LNCaP clone FGC (cell line): ENCODE measurements at places on chromosomes 4 and X.
A peak's percentile ranks its signal among the peaks of the same experiment; 100 is the strongest.

- DNase-seq: peak; percentile 87
These were observed 62.3 kb upstream of the LNX1 start for GRCh38 chr4:53653484-53654053.

GRCh38 chr4:121370729-121371325 lies 10.0 kb downstream of the QRFPR start:
- no peak for DNase-seq

GRCh38 chrX:134908356-134908755 lies 82.4 kb upstream of the SMIM10 start:
- DNase-seq: no peak

GRCh38 chrX:99078301-99078700 lies 1331.8 kb downstream of the PCDH19 start:
- no peak for DNase-seq

DNA sequence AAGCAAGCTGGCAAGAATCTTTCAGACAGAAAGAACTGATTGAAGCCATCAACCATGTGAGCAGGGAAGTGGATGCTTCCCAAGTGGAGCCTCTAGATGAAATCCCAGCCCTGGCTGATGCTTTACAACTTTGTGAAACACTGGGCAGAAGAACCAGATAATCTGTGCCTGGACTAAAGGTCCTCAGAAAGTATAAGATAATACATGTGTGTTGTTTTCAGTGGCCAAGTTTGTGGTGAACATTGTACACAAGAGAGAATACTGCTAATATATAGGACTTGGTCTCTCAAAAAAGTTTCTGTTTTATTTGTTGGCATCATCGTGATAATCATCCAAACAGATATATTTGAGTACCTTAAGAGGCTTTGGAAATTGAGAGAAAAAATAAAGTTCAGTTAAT lies 1367.8 kb upstream of the IGFBP7 start:
- no peak for DNase-seq

DNA sequence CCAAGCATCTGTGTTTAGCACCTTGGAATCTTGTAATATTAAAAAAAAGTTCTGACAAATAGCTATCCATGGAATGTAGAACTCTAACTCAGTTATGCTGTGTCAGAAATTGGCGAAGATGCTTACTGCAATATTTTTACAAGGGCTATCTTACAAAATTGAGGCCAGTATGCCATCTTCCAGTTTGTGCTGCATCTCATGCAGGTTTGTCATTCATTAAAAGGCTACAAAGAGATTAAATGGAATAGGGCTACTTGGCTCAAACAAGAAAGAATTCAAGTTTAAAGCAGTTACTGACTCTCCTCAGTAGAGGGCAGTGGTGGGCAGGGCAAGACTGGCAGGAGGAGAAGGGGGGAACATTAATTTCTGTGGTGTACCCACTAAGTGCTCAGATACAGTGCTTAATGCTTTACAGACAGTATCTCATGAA lies 66.5 kb downstream of the SHROOM4 start:
- no peak for DNase-seq

DNA sequence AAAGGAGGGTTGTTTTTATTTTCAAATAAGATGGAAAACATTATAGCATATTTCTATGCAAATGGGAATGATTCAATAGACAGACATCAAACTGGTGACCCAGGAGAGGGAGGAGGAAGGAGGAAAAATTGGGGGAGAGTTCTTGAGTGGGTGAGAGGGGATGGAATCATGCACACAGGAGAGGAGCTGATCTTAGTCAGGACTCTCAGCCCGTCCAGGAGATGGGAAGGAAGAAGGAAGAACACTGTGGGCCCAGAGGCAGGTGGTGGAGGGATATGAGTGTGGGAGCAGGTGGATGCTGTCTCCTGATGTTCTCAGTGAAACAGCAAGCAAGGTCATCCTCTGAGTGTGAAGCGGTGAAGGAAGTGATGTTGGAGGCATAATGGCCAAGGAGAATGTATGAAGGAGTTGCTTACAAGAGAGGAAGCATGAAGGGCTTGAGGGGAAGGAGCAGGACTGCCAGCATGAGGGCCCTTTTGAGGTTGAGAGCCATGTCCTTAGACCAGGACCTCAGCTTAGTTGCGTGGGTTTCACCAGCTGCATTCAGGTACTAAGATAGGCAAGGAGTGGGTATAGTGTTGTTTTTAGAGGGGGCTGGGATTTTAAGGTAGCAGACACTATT lies 161.7 kb upstream of the NAP1L5 start:
- no peak for DNase-seq

- no peak for DNase-seq
These were observed 70.5 kb downstream of the HADH start for GRCh38 chr4:108060164-108060563.

GRCh38 chr4:107444-108429 lies 16.6 kb upstream of the ZNF718 start:
- no peak for DNase-seq

GRCh38 chr4:169765835-169766234 lies 8.1 kb upstream of the HPF1 start:
- no peak for DNase-seq

DNA sequence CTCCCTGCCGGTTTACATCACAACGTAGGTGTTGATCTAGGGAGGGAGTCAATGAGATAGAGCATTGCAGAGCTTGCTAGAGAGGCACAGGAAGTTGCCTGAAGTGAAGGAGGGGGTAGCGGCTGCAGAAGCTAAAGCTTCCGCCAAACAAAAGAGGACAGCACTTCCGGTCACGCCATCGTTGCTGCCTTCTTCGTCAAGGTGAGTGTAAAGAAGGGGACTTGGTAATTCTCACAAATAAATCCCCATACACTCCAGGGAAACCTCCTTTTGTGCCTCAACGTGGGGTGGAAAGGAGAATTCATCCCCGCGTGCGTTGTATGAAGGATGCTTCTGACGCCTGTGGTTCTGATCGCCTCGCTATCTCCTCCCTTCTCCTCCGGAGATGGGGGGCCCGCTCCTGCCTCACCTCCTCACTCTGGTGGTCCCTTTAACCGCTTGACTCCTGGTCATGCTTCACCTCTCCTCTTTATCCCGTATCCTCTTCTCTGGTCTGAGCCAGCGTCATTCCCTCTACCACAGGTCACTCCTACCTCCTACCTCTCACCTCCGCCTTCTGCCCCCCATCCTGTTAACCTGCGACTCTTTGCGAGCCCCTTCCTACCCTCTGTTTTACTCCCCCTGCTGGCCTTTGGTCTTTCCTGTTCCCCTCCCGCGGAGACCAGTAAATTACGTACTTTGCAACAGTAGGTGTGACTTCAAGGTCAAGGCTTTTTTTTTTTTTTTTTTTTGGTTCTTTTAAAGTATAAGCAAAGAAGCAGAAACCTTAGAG lies 59.9 kb downstream of the GSPT2 start:
- no peak for DNase-seq

DNA sequence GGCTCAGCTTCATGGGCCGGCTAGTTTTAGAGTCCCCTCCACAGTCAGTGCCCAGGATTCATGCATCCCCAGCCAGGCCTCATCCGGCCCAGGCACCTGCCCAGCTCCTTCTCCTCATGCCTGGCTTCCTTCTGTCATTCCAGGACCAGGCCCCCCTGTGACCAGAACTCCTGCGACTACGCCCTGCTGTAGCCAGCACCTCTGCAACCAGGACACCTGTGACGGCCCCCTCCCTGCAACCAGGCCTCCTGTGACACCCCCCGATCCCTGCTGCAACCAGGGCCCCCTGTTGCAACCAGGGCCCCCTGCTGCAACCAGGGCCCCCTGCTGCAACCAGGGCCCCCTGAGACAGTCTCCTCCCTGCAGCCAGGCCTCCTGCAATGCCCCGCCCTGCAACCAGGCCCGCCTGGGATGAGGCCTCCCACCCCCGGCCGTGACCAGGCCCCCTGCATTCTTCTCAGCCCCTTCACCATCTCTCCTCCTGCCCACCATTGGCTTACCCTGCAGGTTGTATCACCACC lies 46.8 kb downstream of the HTRA3 start:
- no peak for DNase-seq

DNA sequence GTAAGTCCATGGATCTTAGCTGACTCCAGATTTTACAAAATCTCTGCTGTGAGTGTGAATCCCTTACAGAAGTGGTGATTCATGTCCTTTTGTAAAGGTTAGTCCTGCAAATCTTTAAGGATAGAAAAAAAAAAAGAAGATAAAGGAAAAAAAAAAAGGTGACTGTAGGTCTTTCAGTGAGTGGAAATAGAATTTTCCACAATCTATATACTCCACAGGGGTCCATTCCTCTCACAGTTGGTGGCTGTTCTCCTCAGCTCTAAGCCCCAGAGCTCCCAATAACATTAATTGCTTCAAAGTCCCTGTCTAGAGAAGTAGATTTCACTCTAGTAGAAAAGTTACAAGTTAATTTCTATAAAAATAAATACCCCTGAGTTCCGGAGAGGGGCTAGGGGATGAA lies 189.1 kb downstream of the NDST4 start:
- no peak for DNase-seq

- DNase-seq: no peak
These were observed 9.6 kb upstream of the IL13RA1 start for GRCh38 chrX:118717678-118718391.

DNA sequence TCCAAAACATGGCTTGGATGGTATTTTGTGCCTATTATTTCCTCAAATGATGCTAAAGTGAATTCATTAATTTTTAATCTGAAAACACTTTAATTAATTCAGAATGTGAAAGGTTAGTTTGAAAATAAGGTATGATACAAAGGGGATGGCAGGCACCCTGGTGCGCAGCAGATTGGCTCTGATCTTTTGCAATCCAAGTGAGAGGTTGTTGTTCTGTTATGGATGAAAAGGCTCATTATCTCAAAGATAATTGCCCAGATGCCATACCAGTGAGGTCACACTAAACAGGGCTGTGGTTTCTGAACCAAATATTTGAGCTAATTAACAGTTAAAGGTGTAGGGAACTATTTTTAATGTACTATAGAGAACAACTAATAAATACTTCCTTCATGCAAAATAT lies 504.9 kb downstream of the RAPGEF2 start:
- no peak for DNase-seq

DNA sequence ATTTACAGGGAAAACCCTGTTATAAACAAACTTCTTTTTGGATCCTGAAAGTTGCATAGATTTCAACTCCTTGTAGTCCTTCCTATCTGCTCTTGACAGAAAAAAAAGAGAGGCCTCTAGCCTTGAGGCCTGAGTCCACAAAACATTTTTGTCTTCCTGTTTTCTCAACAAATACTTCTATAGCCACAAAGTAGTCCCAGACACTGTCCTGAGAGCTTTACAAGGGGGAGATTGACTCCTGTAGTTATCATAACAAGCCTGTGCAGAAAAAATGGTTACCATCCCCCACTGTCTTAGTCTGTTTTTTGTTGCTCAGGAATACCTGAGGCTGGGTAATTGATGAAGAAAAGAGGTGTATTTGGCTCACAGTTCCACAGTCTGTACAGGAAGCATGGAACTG lies 35.2 kb downstream of the PCDH7 start:
- no peak for DNase-seq

- no peak for DNase-seq
These were observed 362.2 kb upstream of the POU3F4 start for GRCh38 chrX:83145876-83146275.

DNA sequence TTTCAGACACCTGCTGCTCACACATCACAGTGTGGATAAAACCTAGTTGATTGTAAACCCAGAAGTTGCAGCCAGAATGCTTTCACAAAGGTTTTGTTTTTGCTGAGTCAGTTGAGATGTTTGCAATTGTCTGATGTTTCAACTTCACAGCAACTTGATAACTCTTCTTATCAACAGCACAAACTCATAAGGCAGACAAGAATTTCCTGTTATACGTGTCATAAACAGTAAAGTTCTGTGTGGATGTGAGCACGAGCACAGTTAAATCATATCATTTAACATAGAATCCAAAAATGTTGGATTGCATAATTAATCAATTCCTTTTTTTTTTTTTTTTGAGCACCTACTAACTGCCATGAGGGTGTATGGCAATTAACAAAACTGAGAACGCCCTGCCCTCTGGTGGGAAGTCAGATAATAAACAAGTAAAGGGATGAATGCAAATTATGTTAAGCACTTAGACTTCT lies 512.2 kb downstream of the PDHA2 start:
- DNase-seq: peak; percentile 26

GRCh38 chrX:39730662-39731329 lies 367.0 kb downstream of the BCOR start:
- peak; percentile 54 for DNase-seq

DNA sequence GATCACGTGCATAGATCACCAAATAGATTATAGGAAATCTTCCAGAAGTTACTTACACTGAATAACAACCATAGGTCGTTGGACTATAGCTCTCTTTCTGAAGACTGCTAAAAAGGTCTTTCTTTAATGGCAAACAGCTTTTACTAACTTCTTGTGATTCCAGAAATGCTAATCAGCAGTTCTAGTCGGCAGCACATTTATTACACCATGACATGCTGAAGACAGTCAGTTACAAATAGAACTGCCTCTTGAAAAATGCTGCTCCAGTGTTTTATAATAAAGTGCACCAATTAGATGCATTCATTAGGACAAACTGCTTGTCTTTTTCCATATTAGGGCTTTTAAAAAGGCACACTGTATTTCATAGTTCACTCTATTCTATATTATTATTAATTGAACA lies 488.2 kb downstream of the PABPC4L start:
- no peak for DNase-seq

- DNase-seq: no peak
These were observed at the start of gene GLRB for GRCh38 chr4:157075811-157076577. TSS of gene GLRB (plus strand) at chr4:157076150. CDS start at chr4:157078025, 1,875 bp downstream.

DNA sequence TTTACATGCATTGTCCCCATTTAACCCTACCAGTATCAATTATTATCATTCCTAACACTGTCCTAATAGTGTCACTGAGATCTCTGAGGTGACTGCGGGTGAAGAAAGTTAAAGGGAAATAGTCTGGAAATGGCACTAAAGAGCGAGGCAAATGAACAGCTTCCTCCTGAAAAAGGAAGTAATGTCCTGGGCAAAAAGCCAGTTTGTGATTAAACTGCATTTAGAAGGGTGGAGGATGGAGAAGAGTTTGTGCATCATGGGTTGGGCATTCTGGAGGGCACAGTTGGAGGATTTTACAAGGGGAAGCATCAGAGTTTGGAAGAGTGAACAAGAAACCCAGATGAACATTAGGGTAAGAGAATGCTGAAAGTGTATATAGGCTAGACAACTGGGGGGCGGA lies 60.5 kb upstream of the SLC25A4 start:
- DNase-seq: no peak

DNA sequence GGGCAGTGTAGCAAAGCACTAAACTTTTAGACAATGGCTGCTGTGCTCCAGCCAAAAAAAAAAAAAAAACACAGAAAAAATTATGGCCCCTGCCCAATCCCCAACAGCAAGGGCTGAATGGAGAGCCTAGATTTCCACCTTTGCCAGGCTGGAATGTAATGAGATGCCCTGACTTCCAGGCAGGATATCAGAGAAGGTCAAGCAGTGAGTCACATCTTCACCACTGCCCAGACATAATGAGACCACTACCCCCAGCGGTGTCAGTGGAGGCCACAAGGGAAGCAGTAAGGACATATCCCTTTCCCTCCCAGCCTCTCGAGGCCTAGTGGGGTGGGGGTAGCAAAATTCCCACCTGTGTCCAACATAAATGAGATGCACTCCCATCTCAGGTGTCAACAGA lies 216.3 kb upstream of the LEF1 start:
- DNase-seq: no peak

DNA sequence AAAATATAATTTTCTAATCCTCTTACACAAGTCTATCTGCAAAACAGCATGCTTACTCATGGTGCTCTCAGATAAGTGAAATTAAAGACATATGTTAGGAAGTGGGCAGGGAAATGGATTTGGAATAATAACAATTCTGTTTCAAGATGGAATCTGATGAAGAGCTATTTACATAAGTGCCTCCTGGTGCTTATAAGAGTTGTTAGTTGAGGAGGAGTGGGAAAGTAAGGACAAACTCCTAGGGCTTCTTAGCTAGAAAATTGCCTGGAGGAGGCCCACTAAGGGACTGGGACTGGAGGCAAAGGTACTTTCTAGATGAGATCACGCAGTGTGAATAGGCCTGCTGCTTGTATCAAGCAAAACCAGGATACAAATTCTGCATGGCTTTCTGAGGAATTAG lies 939.8 kb downstream of the GLUD2 start:
- no peak for DNase-seq
